ENCODE measurements at places on chromosomes 7 and 10.

DNA sequence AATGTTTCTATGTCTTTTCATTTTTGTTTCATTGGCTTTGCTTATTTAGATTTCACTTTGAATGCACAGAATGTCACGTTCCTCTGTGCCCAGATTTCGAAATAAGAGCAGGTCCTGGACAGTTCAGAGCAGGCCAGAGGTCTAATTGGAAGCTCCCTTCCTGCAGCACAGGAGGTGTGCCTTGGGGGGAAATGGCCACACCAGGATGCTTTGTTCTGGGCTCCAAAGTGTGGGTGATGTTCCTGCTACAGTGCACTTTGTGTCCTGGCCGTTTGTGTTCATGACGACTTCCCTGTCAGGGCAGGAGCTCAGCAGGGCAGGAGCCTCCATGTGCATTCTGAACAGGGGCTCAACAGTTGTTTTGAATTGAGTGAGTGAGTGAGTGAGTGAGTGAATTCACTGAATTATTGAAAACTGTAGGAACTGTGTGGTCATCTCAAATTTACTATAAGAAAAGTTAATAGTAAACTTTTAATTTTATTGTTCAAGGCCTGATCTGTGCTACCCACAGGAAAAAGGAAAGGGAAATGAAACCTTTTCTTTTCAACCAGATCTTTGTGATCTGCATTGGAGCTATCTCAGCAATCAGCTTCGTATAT is 109.5 kb upstream of the GJD4 start:
- no peak for DNase-seq

- DNase-seq: no peak
These were observed 91.0 kb upstream of the LANCL2 start for GRCh38 chr7:55274156-55274555.

GRCh38 chr7:46301677-46302076 is 380.6 kb upstream of the IGFBP3 start:
- no peak for DNase-seq

GRCh38 chr10:65765006-65765541 is 1160.8 kb upstream of the LRRTM3 start:
- no peak for DNase-seq

- no peak for DNase-seq
These were observed 53.4 kb downstream of the FOXL3 start for GRCh38 chr7:343227-343822.

GRCh38 chr7:122970740-122971725 is 24.5 kb downstream of the TAS2R16 start:
- no peak for DNase-seq

DNA sequence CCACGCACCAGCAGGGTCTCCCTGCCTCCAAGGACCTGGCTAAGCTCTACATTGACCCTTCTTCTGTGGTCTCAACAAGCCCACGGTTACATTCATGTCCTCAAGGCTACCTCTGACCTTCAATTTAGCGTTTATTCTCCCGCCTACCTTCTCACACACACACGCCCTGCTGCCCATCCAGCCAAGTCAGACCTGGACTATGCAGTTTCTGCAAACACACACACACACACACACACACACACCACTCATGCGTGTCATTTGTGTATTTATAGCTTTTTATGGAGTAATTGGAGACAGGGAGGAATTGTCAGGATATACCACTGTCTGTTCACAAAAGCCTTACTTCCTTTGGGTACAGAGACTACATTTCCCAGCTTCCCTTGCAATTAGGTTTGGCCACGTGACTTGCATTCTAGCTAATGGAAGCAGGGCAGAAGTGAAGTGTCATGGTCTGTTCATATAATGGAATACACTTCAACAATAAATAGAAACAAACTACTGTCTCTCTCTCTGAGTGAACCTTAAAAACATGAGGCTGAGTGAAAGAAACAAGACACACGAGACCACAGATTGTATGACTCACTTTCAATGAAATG is 53.8 kb upstream of the CPXM2 start:
- DNase-seq: no peak

DNA sequence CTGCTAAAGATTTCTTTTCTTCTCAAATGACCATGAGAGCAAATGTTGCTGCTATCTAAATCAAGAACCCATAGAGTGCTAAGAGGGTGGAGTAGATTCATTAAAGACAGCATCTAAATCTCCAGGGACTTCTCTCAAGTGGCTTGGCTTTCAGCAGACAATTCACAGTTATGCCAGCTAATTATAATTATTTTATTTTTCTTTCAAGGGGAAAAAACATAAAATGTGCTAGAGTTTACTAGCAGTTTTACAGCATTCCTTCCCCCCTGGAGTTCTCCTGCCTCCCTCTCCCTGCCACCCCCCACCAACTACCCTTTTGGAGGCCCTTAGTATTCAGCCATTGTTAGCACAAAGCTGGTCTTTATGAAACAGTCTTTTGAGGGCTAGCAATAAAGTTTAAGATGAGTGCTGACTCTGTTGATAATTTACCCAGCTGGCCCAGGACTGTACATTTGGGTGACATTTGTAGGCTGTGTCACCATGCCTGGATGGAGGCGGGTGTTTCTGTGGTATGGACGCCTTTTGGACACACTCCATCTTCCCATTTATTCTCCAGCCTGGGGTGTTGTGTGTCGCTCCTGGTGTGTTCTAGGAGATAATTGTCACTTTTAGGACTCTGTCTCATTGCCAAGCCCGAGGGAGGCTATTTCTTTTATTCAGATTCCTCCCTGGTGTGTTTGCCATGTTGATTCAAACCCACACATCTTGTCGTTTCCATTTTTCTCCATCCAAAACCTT is 160.2 kb downstream of the CREB5 start:
- no peak for DNase-seq

DNA sequence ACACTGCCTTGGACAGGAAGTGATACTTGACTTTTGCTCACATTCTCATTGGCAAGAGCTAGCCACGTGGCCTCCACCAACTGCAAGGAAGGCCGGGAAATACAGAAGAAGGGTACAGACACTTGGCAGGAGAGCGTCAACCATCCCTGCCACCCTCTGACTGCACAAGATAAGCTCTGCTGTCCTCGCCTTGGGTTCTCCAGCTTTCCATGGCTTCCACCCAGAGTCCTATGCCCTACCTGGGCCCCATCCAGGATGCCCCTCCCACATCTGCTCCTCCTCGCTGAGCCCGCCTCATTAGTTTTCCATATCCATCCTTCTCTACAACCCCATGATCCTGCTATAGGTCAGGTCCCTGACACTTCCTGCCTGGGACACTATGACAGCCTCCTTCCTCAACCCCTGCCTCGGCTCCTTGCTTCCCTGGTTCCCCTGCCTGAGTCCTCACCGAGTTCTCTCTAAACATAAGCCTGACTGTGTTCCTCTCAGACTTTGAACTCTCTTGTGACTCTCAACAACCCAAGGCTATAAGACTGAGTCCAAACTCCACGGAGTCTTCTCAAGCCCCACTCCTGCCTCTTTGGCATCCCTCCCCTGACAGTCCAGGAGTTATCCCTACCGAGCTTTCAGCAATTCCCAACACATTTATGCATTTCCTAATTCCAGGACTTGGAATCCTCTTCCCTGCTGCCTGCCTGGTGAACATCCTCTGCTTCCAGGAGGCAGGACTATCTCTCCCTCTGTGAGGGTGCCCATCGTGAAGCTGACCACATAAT is 23.2 kb upstream of the GDF10 start:
- DNase-seq: no peak

DNA sequence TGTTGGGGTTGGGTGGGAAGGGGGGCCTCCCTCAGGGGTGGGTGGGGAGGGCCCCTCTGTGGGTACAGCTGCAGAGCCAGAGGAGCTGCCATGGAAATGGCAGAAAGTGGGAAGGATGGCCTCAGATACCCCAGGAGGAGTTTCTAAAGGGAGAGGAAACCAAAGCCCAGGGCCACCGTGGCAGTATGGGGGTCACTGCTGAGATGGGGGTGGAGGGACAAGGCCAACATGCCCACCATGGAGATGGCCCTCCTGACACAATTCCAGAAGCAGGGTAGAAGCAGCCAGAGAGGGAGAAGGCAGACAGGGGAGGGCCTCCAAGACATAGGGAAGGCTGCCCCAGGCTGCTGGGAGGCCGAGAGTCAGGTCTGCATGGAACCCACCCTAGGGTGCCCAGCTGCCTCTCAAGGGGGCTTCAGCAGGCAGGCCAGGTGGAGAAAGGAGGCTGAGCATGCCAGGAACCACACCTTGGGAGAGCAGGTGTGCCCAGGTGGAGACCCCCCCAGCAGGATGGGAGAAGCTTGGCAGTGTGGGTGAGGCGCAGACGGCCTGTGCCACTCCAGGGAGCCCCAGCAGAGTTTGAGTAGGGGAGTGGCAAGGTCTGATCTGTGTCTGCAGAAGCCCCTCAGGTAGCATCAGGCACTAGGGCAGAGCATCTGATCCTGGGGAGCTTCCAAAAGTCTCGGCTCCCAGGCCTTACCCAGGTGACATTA is 146.8 kb downstream of the ARHGAP22 start:
- no peak for DNase-seq

DNA sequence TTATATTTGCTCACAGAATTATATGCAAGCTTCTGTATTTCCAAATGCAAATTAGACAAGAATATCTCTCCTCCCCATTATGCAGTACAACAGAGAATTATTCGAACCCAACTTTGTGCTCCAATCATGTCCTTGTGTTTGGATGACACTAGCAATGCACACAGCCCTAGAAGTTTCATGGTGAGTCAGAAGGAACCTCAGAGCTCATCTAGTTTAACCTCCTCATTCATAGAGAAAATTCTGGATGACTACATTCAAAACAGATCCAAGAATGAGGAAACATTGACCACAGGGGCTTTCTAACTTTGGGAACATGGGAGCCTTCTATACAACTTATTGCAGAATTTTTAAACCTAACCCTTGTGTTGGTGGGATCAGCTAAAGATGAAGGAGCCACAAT is 12.8 kb upstream of the ARID5B start:
- no peak for DNase-seq

GRCh38 chr7:151813997-151814396 is 62.9 kb downstream of the PRKAG2 start:
- no peak for DNase-seq

- DNase-seq: no peak
These were observed 42.3 kb downstream of the SVOPL start for GRCh38 chr7:138658889-138659288.

DNA sequence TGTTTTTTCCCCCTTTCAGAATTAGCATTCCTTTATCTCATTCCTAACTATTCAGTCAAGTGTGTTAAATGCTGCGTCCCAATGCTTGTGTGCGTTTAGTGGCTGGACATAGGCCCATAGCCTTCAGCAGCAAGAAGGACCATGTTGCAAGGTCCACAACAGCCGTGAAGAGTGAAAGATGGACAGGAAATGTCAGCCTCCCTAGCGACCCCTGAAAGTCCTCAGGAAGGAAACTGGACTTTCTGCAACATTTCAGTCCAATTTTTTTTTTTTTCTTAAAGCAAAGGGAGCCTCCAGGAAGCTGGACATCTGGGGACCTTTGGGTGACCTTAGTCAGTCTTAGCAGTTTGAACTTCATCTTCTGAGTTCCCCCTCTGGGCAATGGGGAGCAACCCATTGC is 550.7 kb upstream of the MGMT start:
- DNase-seq: no peak

GRCh38 chr7:155856656-155857055 is 44.4 kb upstream of the SHH start:
- DNase-seq: no peak

DNA sequence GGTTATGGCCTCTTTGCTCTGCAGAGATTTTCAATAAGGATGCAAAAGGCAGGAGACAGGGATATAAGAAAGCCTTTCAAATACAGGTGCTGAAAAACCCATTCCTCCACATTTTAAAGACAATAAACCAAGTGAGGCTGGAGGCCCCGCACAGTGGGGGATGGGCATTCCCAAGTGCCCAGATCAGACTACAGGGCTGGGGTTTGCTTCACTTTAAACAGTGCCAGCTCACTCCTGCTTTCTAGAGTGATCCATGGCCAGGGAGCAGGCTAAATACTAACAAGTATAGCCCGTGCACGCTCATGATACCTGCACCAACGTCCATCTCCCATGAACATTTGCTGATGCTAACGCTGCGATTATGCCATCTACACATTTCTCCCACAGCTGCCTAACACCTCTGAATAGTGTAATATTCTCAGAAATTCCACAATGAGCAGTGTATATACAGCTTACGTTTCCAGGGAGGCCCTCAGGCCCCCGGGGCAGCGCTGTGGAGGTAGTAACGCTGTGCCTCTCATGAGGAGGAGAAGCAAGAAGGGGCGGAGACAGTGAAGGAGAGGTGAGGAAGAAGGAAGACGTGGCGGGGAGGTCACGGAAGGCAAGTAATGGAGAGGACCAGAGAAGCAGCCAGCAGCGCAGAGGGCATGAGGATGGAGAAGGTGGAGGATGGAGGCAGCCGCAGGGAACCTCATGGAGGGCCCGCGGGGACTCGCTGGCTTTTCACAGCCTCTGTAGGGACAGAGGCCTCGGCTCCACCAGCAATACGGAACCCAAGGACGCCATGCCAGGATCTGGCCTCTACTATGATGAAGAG is 141.7 kb downstream of the USP6NL start:
- DNase-seq: no peak

GRCh38 chr7:1994931-1995330 is 237.8 kb downstream of the MAD1L1 start:
- DNase-seq: no peak

DNA sequence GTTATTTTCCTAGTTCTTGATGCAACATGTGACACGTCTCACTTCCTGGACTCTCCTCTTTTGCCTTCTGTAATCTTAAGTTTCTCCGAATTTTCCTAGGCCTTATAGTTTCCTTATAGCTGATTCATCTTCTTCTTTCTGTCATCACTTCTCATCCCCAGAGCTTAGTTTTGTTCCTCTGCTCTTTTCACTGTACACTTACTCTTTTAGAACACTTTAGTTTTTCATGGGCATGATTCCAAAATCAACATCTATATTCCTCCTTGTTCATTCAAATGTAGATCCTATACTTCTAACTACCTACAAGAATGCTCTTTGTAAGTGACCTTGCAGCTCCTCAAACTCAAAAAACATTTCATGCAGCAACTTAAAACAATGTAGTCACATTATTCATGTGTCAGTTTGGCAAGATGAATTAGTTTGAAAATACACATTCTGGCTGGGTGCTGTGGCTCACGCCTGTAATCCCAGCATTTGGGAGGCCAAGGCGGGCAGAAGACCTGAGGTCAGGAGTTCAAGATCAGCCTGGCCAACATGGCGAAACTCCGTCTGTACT is 13.1 kb upstream of the SLC26A3 start:
- DNase-seq: no peak

DNA sequence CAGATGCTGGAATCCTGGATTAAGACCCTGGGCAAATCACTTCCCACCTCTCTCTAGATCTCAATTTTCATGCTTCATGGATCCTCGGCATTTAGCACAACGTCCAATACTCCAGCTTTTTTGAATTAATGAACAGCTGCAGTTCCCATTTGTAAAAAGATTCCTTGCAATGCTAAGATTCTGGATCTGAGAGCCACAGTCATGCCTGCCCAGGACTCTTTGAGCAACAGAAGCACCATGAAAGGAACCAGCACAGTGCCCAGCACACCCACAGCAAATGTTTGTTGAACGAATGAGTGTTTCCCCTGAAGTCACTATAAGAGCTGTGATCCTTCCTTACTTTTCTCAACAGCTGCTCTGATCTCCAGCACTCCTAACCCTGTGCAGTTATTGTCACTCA is 20.8 kb upstream of the DDIT4 start:
- DNase-seq: no peak

All from naive thymus-derived CD8-positive, alpha-beta T cell (primary cell).